ENCODE measurements at places on chromosomes 2 and 18.

GRCh38 chr18:58288921-58289797, 245.1 kb downstream of the NEDD4L start:
- DNase-seq, result no peak

DNA sequence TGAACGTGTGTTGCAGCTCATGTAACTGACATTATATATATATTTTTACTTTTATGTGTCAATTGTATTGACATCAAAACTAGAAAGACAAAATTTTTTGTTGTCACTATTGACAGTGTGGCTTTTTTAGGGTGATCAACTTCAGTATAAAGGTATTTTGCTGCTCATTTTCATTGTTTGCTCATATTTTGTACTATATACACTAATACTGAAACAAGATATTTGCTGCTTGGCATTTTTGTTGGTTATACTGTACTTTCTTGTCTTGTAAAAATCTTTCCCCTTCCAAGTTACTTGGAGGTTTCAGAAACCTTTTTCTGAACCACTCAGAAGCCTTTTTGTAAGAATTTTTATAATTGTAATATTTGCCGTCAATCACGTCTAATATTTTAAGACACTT, 16.5 kb downstream of the AFTPH start:
- no peak for DNase-seq

- DNase-seq, result no peak
Observed at GRCh38 chr2:1837022-1837421, 92.7 kb upstream of the PXDN start.

DNA sequence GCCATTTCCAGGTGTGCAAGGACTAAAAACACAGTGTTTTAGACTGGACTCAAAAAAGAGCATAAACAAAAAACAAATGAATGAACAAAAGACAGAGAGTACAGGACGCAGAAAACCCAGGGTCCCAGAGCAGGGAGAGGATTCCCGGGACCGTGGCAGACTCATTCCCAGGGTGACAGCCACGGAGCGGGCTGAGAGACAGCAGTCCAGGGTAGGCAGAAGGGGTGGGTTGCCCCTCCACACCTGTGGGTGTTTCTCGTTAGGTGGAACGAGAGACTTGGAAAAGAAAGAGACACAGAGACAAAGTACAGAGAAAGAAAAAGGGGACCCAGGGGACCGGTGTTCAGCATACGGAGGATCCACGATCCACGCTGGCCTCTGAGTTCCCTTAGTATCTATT, 273.4 kb downstream of the EIPR1 start:
- no peak for DNase-seq

DNA sequence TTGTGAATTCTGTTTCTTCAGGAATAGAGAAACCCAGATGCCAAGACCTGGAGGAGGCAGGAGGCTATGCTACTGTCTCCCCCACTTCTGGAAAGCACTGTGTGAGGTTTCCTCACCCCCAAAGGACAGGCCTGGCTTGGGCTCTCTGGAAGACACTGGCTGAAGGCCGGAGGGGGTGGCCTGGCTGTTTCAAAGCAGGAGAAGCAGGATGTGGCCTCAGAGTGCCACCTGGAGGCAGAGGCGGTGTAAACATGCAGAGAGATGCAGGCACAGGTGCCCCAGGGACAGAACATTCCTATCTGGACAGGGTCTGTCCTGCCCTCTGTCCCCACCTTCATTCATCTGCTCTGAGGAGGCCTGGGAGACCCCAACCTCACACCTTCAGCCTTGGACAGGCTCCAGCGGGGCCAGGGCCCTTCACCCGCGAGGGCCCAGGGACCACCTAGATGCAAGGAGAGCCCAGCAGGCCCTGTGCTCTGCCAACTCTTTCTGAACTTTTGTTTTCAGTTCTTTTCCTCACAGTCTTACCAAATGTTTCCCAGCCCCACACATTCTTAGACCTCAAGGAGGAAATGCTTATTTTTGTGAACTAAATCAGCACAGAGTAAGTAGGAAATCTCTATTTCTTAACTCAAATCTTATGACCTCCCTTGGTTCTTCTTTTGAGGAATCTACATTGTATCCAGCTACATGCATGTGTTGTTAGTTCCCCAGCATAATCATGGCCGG, 79.2 kb downstream of the LONRF2 start:
- DNase-seq, result no peak

GRCh38 chr18:68817584-68817983, 19.7 kb downstream of the CCDC102B start:
- DNase-seq, result no peak
